OCI-LY7 (cell line): ENCODE measurements at places on chromosomes 2 and 18. TPM values are rescaled to one million over a fixed set of nuclear protein-coding genes. Genes with fewer than 3 reads are reported as not detected.

DNA sequence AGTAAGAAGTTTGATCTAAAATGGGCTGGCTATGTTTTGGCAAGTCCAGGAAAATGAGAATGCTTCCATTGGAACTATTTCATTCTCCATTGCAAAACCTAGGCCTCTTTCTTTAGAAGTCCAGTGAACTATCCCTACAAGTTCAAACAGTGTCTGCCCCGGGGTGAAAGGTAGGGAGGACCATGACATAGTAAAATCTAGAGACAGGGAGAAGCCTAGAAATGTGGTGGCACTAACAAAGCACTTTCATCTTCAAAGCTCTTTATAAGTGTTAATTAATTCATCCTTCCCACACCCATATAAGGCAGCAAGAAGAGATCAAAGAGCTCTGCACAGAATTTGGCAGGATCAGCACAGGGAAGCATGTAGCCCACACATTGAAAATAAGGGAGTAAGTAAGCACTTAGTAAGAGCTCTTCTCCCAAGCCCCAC is 214.5 kb downstream of the IRS1 start:
- DNase-seq, result no peak

DNA sequence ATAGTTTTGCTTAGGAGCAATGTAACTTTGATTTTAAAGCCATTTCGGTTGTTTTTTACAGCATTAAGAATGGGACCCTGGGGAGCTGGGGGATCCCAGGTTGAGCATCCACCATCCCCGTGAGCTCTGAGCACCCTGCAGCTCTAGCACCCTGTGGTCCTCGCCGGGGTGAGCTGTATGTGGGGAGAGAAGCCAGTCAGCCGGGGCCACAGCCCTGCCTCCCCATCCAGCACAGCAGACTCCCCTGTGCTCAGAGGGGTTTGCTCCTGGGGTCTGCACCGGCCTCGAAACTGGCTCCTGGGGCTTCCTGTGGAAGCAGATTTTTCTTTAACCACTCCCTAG is 1.3 kb downstream of the COL6A3 start:
- no peak for DNase-seq

The CLIP4 gene
- total RNA-seq, result not detected in 2 replicates

DNA sequence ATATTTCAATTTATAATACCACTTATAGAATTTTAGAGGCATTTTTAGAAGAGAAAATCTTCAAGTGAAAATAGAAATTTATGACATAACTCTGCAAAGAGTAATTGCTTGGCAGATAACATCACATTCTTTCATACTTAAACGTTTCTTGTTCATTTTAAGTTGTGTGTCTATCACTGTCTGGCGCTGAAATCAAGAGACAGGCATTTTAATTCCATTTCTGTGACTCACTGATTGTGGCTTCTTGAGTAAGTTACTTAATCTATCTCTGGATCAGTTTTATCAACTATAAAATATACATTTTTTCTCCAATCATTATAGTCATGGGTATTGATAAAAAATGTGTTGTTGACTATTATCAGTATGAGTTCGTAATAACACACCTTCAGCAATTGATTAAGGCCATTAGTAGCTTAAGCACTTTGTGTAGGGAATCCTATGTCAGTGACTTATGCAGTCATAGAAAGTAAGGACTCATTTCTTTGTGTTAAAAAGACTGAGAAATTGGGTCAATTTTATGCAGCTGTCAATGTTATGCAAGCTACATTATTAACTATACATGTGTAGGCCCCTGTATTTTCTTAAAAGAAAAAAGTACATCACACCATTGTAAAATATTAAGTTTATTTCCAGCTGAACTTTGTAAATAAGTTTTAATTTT is 497.3 kb downstream of the CCDC85A start:
- no peak for DNase-seq
